NCI-H2081 treated with DMSO at 0.1 percent for 48 hours (cell line): ENCODE measurements at places on chromosomes 12 and 14.

- no peak for DNase-seq
Observed at GRCh38 chr12:128276471-128276870, 9.5 kb downstream of the TMEM132C start.

GRCh38 chr14:96252999-96253539, 2.9 kb upstream of the BDKRB1 start:
- DNase-seq, result no peak

DNA sequence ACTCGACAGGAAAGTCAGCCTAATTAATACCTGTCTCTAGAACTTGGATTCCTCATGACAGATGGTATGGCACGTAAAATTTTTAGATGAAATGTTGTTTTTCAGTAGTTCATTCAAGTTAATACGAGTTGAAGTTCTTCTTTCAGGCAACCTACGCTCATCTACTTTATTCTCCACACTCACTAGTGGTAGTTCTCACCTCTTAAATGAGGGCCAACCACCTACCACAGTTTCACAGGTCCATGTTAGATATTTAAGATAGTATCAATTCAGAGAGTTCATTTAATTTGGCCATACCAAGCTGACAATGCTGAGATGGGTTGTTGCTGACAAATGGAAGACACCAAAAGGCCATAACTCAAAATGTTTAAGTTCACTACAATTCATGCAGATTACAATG, 50.6 kb downstream of the NIN start:
- DNase-seq, result no peak

DNA sequence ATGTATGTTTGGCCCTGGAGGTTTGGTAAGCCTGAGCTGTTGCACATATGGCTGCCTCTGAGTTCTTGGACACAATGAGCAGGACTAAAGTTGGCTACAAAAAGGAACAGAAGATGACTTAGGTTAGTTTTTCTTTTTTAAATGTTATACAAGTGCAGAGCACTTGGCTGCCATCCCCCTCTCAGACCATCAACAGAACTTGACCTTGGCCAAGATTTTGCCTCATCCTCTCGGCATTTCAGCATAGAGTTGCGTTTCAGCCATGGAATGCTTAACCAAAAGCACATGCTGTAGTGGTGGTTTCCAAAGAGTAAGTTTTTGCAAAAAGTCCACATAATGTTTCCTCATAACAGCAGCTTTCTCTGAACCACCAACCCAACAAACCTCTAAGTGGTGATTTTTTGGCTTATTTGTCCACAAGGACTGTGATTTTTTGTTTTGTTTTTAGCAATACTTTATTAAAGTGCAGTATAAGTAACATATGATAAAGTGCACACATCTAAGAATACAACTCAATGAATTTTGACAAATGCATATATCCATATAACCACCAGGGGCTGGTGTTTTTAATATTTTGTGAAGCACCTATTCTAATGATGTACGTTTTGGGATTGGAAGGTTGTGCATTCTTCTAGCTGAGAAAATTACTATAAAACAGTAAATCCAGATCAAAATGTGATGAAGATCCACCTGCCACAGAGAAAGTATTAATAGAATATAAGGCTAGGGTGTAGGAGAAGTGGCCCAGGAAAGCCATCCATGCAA, 12.1 kb upstream of the GALNT16 start:
- DNase-seq, result no peak

- DNase-seq, result no peak
Observed at GRCh38 chr12:47982770-47983169, 19.4 kb downstream of the TMEM106C start.

DNA sequence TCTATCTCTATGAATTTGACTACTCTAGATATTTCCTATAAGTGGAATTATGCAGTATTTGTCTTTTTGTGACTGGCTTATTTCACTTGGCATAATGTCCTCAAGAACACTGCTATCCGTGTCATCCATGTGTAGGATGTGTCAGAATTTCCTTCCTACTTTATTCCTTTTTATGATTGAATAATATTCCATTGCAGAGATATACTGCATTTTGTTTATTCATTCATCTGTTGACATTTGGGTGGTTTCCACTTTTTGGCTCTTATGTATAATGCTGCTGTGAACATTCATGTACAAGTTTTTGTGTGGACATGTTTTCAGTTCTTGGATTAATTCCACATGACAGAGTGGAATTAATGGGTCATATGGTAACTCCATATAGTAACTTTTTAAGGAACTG, 45.7 kb upstream of the ATP2A2 start:
- no peak for DNase-seq

- DNase-seq, result no peak
Observed at GRCh38 chr12:131090274-131091210, 136.8 kb downstream of the ADGRD1 start.

- no peak for DNase-seq
Observed at GRCh38 chr12:46524778-46525177, 152.2 kb upstream of the SLC38A2 start.

- DNase-seq, result no peak
Observed at GRCh38 chr12:5085896-5086295, 42.2 kb downstream of the KCNA5 start.

GRCh38 chr12:130166306-130166705, 4.0 kb downstream of the FZD10 start:
- no peak for DNase-seq

DNA sequence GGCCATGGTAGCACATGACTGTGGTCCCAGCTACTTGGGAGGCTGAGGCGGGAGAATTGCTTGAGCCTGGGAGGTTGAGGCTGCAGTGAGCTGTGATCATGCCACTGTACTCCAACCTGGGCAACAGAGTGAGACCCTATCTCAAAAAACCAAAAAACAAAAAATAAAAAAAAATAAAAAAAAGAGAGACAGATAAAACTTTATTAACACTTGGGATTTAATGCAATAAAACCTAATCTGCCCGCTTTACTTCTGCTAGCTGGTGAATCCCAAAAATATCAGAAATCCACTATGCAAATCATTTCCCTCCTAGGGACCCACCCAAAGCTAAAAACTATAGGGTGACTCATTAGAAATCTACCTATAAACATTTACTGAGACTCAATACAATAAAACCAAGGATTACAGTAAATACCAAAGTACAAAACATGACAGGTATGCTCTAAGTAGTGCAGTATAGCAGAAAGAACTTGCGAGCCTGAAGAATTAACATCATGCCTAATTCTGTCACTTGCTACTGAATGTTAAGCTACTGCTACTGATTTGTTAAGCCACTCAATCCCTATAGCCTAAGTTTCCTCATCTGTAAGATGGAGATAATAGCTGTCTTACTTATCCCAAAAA, 50.1 kb upstream of the STAC3 start:
- DNase-seq, result no peak

DNA sequence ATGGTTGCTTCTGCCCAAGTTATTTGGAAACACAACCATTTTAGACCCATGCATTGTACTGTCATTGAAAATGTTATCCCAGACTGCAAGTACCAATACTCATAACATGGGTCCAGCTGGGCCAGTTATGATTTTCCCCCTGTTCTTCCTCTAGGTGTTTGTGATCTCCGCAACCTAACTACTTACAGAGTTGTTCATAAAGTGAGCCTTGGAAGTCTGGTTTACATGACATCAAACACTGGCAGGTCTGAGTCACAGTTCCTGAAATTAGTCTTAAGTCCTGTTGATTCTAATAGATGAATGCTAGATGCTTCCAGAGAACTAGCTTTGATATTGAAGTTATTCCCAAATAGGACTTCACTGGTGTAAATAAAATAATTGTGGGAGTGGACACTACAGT, 487.0 kb downstream of the MED13L start:
- DNase-seq, result no peak

GRCh38 chr14:104341532-104342434, 203.4 kb downstream of the KIF26A start:
- no peak for DNase-seq

DNA sequence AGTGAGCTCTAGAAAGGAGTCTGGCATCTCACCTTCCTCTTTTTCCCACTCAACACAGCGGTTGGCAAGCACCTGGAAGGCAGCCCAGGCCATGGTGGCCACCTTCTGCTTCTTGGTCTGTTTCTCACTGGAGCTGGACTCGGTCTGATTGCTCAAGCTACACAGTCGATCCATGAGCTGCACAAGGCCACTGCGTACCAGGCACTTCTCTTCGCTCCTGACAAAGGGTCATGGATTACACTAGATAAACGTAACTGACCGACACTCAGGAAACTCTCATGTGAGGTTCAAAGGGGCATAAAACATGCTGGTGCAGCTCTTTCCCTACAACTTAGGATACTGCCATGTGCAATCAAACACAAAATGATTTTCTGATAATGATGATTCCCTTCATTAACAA, 113.7 kb downstream of the TRAFD1 start:
- DNase-seq, result no peak

DNA sequence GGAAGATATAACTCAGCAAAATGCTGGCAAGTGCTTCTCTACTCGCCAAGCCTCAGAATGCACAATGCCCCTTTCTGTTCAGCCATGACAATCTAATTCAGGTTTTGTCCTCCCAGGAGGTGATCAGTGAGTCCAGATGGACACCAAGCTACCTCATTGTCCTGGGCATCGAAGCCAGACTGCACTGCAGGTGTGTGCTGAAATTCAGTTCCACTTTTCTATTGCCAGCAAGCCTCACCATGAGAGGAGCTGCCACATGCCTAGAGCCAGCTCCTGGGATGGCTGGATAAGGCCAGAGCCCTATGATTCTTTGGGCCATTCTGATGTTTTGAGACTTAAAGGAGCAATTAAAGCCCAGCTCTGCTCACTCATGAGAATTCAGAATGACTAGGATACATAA, 186.7 kb downstream of the GRIN2B start:
- DNase-seq, result no peak

- no peak for DNase-seq
Observed at GRCh38 chr12:113456761-113457160, 14.9 kb downstream of the LHX5 start.

DNA sequence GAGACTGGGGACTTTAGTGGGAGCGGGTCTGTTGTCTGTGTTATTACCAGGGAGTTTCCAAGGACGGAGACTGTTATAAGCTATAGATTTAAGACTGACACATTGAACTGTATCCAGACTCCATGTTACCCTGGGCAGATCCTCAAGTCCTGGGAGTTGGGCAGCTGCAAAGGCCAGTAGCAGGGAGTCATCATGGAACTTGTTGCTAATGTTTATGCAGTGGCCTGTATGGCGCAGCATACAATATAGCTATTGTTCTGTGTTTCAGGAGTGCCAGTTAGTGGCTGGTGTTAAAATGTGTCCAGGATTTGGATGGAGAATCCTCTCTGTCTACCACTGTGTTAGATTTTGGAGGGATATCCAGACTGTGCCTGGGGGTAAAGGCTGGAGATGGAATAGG, 31.7 kb downstream of the SMOC1 start:
- DNase-seq, result no peak

- DNase-seq, result no peak
Observed at GRCh38 chr12:2682296-2683251, 112.2 kb upstream of the FKBP4 start.

- no peak for DNase-seq
Observed at GRCh38 chr12:32039347-32039746, 67.3 kb upstream of the BICD1 start.

GRCh38 chr14:69695322-69696203, 71.4 kb upstream of the SRSF5 start:
- no peak for DNase-seq

GRCh38 chr14:58702441-58703160, 64.8 kb downstream of the DACT1 start:
- no peak for DNase-seq

GRCh38 chr14:82052778-82053177, 519.1 kb upstream of the SEL1L start:
- DNase-seq, result no peak

GRCh38 chr14:51283402-51284085, 43.5 kb downstream of the TMX1 start:
- peak; percentile 60 for DNase-seq
